ENCODE measurements at places on chromosomes 12 and 14.

- no peak for DNase-seq
Observed at GRCh38 chr12:96720363-96720705, 186.7 kb upstream of the NEDD1 start.

DNA sequence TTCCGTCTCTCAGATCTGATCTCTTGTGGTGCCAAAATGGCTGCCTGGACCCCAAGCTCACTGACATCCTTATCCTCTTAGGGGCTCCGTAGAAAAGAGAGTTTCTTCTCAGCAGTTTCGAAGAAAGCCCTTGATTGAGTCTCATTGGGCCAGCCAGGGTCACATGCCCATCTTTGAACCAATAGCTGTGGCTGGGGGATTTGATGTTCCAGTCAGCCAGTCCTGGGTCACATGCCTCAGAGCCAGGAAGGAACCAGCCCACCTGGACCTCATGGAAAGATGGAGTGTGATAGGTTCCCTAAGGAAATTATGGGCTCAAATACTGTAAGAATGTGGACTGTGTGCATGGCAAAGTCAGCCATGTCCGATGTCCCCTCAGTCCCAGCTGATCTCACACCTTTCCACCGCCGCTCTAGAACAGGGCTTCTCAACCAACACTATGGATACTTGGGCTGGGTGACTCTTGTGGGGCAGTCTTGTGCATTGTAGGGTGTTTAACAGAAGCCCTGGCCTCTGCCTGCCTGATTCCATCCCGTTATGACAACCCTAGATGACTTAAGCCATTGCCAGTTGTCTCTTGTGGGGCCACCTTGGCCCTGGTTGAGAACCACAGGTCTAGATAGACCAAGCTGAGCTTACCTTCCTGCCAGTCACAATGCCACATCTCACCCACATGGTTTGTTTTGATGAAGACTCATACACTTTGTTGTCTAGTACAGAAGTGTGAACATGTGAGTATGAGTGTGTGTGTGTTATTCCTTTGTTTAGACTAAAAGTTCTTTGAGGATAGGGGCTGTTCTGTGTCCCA is 163.9 kb downstream of the ADGRD1 start:
- no peak for DNase-seq

- no peak for DNase-seq
Observed at GRCh38 chr12:121957861-121958515, 39.6 kb downstream of the CFAP251 start.

GRCh38 chr12:102540815-102541385 is 60.5 kb upstream of the IGF1 start:
- no peak for DNase-seq

DNA sequence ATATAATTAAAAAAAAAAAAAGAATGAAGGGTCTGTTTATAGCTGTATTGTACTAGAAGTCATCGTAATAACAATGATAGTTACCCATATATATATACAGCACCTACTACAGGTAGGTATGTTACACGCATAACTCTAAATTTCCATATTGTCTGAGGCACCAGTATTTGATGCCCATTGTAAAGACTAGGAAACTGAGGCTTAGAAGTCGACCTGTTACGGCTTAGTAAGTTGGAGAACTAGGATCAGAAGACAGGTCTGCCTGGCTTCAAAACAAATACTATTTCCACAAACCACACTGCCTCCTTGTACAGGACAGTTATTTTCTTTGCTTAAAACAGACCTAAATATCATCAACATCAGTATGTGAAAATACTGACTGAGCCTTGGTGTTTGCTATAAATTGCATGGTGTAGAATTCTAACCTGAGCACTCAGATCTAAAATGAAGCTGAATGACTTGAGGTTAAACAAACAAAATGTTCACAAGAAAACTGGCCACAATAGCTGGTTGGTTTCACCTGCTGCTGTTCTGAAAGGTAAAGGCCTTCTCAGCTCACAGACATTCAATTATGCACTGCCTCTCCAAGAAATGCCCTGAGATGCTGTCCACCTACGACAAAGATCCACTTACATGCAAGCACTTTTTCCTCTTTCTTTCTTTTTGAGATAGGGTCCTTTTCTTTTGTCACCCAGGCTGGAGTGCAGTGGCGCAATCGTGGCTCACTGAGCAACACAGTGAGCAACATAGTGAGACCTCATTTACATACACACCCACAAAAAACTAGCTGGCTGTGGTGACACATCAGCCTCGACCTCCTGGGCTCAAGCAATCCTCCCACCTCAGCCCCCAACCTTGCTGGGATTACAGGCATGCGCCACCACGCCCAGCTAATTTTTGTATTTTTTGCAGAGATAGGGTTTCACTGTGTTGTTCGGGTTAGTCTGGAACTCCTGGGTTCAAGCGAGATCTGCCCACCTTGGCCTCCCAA is 35.7 kb downstream of the SSH1 start:
- no peak for DNase-seq

- no peak for DNase-seq
Observed at GRCh38 chr14:104903990-104904389, 20.7 kb upstream of the PLD4 start.

DNA sequence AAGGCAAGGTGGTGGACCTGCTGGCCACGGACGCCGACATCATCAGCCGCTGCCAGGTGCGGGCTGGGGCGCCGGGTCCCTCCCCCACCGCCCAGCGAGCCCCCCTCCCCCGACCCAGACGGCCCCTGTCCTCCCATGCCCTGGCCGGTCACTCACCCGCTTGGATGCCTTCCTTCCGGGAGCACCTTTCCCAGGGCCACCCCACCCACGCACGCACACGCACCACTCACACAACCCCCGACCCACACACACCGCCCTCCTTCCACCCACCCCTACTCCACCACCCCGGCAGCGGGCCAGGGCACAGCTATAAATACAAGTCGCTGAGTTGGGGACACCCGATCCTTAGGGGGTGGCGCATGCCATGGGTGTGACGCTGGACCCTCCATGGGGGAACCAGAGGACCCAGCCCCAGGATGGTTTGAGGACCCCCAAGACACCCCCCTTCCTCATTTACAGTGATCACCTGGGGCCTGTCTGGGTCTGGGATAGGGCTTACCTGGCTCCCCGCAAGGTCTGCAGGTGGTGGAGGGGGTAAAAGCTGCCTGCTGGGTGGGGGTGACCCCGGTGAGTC is 465 bp downstream of the ADSS1 start:
- DNase-seq, result no peak

- no peak for DNase-seq
Observed at GRCh38 chr12:3077572-3078081, 448 bp downstream of the TSPAN9 start.

- no peak for DNase-seq
Observed at GRCh38 chr12:44021471-44021971, 185.6 kb downstream of the TMEM117 start.

GRCh38 chr12:1879633-1880032 is 38.8 kb downstream of the CACNA2D4 start:
- no peak for DNase-seq

DNA sequence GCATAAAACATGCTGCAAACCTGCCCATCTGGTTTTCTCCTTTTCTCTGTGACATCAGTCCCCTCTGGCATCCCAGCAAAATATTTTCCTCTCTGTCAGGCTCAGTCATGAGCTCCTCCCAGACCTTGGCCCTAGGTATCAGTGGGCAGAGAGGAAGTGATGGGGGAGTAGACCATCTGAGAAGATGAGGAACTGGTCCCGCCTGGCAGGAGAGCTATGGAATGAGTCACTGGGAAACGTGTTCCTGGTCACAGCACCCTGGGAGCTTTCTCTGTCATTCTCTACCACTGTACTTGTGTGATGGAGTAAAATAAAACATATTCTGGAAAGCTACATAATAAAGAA is 5.0 kb upstream of the SRSF9 start:
- DNase-seq, result no peak

DNA sequence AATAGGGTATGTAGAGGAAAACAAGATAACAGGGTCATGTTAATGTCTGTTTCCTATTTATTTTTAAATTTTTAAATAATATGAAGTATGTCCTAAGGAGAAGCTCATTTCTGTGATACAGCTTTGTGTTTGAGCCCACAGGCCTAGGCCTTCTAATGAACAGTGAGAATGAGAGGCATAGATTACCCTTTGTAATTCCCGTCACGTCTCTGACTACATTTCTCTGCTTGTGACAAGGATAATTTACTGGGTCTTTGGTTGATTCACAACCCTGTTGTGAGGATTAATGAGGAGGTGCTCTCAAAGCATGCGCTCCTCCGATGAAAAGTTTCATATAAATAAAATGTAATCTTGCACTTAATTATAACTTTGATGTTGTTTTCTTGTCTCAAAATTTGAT is 56.1 kb downstream of the SYT10 start:
- no peak for DNase-seq

DNA sequence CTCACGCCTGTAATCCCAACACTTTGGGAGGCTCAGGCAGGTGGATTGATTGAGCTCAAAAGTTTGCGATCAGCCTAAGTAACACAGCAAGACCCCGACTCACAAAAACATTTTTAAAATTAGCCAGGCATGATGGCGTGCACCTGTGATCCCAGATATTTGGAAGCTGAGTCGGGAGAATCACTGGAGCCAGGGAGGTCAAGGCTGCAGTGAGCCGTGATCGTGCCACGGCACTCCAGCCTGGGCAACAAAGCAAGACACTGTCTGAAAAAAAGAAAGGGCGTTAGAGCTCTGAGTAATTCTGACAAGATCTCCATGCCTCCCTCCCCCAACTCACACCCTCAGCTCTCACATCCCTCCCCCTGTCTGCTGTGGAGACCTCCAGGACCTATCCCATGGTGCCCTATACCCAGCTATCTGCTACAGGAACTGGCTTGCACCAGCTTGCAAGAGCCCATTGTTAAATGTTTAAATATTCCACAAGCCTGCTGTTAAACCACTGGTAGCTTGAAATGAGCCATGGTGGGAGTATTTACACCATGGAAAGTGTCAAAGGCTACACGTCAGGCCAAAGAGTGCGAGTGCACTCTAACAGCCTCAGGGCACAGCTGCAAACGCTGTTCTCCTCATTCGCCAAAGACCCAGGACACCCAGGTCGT is 35.1 kb upstream of the PPP2R5C start:
- no peak for DNase-seq

GRCh38 chr12:464484-465267 is 4.9 kb downstream of the B4GALNT3 start:
- no peak for DNase-seq

GRCh38 chr12:47085815-47086252 is 6.1 kb upstream of the AMIGO2 start:
- peak; percentile 41 for DNase-seq

DNA sequence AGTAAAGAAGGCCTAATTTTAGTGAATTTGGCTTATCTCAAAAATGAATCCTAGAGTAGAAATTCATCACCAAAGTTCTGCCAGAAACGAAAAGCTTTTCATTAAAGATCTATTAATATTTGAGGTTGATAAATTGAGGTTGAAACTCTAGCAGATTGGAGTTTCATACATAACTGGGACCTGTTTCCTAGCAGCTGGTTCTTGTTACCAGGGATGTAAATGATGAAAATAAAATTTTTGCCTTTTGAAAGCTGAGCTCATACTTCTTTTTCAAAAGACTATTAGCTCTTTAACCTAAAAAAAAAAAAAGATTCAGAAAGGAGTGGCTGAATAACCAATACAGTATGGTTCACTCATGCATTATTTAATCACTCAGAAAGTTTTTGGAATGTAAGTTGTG is 98.3 kb downstream of the PTGER2 start:
- DNase-seq, result no peak

GRCh38 chr14:96781371-96781770 is 15.8 kb upstream of the VRK1 start:
- DNase-seq, result no peak

GRCh38 chr14:93395231-93395630 is 35.5 kb upstream of the UNC79 start:
- DNase-seq, result no peak

- DNase-seq, result no peak
Observed at GRCh38 chr12:21502872-21503271, 1.3 kb downstream of the GOLT1B start.

DNA sequence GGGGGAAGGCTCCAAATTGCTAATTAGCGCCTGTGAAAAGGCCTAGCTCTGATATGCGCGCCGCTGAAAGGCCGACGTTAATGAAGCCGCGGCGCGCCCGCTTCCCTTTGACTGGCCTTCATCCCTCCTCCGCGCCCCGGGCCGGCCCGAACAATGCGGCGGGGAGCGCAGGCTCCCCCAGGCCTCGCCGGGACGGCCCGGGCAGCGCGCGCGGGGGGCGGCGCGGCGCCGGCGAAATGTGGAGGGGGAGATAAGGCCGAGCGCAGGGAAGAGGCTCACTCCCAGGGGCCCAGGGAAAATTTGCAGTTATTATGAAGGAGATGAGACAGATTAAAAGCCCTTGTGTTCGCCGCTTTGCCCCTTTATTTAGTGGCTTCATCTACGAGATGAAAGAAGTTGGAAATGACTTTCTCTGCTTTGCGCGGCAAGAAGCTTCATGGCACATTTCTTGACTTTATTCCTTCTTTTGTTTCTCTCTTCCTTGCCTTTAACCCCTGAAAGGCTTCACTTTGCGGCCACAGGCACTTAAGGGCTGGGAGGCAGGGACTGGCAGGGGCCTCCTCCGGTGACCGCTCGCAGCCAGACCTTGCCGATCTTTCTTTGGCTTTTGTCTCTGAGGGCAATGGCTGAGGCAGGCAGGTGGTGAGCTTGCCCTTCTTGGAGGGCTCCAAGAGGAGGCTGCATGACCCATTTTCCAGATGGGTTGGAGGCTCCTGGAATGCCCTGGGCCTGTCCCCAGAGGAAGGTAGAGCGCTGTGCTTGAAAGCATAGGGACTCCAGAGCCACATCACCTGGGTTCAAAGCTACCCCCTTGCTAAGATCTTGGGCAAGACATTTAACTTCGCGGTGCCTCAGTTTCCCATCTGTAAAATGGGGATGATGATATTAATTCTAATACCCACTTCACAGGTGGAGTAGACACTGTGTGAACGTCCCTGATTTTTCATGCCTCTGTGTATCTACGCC is 12.7 kb upstream of the GPATCH2L start:
- no peak for DNase-seq

DNA sequence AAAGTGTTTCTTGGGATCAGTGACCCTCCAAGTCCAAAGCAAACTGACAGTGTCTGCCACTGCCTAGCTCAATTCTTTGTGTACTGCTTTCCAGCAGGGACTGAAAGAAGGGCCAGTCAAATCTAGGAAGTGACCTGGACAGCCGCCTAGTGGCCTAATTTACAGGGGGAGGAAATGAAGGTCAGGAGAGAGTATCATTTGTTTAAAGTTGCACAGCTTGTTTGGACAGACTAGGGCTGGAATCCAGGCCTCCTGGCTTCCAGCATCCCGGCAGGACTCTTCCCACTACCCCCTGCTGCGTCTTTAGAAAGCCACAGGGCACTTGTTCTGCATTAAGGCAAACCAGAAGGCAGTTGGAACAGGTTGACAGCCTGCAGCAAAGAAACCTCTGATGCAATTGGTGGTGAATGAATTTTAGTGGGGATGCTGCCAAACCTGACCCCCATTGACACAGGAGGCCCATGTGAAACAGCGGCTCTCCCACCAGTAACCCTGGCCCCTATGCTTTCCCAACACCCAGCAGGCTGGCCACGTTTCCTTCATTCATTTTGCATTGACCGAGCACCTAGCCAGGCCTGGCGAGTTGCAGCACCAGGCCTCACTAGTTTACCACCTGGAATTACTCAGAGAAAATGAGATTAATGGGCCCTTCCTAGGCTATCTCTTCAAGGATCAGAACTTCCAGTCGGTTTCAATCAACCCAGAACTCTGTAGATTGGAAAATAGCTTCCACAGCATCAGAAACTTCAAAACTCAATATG is 28.2 kb downstream of the GALNT16 start:
- DNase-seq, result no peak
